Activated T-helper 9 cell treated with anti-CD3 and anti-CD28 coated beads, Interleukin-2, amount 50 U/mL, for 16 hours (primary cell): ENCODE measurements at places on chromosomes 11 and 22.

GRCh38 chr11:3162410-3163240 is 2.5 kb downstream of the OSBPL5 start:
- DNase-seq, result no peak

DNA sequence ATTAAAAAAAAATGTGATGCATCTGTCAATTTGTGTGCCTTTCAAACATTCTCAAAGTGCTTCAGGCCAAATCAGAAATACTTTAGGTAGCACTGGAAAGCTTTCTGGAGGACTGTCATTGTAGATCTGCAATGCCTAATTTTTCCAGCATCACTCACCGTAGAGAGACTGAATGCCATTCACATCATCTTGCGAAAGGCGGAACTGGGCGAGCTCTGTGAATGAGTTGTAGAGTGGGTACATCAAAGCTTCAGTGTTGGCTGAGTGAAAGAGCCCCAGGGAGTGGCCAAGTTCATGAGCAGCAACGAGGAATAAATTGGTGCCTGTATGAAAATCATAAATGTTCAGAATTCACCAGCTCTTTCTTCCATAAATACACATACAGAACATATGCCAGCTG is 4.0 kb downstream of the MMP10 start:
- no peak for DNase-seq

DNA sequence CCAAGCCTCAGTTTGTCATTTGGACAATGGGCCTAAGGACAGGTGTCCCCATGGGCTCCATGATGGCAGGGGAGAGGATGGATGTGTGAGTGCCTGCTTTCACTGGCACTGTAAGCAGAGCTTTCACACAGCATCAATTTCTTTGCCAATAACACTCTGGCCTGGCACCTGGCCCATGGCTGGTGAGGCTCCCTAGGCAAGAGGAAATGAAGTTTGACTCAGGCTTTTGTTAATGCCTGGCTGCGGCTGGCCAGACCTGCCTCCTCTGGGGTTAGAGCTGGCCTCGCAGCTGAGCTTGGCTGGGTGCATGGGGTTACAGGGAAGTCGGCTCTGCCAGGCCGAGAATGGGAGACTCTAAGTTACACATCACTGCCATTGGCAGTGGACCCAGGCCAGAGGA is 30.0 kb upstream of the SEZ6L start:
- DNase-seq, result no peak

DNA sequence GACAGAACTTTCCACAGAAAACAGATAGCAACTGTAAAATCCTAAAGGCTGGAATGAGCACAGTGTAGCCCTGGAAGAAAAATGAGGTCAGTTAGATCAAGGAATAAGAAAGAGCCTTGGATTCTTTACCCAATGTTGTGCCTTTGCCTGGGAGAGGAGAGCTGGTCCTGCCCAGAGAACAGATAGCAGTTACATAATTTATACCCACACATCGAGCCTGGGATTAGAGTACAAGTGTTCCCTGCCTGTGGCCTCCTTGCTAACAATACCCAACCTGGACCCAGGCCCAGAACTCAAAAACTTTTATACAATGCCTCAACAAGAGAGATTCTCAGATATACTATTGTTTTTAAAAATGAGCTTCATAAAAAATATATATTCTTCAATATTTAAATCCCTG is 1998.4 kb downstream of the LRRC4C start:
- no peak for DNase-seq

GRCh38 chr22:50306753-50307749 is at the start of gene PLXNB2:
Gene PLXNB2, minus strand, starts transcription at chr22:50307646. Its CDS starts 17,062 bp downstream, at chr22:50290584.
- no peak for DNase-seq

GRCh38 chr11:35968386-35969088 is 24.7 kb downstream of the LDLRAD3 start:
- no peak for DNase-seq

- no peak for DNase-seq
These were observed 7.1 kb upstream of the MYBPC3 start for GRCh38 chr11:47359586-47359985.

DNA sequence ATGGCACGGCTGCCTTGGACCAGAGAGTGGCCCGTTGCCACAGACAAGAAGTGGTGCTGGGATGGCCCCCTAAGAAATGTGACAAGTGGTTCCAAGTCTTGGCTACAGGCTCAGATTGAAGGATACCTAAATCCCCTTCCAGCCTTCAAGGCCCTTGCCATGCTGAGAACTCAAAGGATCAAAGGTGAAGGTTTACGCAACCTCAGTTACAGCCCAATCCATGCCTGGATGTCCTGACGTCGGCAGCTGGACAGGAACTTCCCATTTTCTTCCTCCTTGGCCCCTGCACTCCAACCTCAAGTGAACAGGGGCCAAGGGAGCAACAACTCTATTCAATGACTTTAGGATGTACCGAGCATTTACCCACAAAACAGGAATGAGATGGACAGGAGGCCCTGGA is 95.4 kb downstream of the DHCR7 start:
- no peak for DNase-seq

DNA sequence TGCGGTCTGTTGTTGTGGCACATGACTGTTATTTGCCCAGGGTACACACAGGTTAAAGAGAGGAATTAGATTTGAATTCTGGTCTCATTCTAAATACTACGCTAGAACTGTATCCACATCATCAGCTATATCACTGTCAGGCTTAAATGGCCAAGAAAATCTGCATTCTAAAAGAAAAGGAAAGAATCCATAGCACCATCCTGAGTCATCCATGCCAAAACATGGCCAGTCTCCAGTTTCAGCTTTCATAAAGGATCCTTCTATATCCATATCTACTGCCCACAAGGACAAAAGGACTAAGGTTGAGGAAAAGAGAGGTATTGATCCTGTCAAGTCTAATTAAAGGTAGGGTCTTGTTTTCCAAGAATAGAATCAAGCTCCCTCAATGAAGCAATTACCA is 73.6 kb upstream of the GDPD4 start:
- DNase-seq, result no peak

DNA sequence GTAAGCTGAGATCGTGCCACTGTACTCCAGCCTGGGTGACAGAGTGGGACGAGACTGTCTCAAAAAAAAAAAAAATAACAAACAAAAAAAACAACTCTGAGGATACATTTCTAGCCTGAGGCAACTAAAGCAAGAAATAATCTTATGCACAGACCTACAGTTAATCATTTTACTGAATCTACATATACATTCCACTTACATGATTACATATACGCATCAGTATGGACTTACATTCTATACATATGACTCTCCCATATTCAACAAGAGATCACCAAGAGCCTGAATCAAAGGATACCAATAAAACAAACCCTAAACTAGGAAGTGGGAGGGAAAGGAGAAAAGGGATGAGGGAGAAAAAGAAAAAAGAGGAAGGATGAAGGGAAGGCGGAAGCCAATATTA is 1.1 kb downstream of the ALG8 start:
- no peak for DNase-seq
